ENCODE measurements at places on chromosomes 6 and 20.

DNA sequence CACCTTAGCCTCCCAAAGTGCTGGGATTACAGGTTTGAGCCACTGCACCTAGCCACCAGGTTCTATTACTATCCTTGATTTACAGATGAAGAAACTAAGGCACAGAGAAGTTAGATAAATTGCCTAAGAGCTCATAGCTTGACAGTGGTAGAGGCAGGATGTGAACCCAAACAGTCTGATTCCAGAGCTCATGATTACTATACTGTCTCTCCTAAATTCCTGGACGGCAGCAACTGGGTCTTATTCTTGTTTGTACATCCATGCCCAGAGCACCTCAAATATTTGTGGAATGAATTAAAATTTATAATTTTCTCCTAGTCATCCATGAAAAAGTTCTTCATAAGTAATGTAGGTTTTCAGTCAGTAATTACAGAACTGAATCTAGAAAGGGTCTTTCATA, 15.1 kb downstream of the PDSS2 start:
- no peak for DNase-seq

DNA sequence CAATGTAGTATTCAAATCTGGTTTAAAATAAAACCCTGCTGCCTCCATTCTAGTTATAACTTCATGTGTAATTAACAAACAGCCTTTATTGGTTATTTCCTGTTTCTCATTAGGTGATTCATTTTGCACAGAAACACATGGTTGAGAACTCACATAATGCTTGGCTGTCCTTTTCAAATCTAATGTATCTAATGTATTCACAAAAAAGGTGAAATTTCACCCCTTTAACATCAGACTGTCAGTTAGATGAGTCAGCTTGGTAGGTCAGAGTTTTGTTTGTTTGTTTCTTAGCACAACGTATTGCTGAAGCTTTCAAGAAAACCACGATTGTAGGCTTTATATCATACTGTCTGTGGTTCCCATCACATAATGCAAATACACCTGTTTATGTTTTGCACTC, 78.7 kb upstream of the TMEM30A start:
- no peak for DNase-seq

DNA sequence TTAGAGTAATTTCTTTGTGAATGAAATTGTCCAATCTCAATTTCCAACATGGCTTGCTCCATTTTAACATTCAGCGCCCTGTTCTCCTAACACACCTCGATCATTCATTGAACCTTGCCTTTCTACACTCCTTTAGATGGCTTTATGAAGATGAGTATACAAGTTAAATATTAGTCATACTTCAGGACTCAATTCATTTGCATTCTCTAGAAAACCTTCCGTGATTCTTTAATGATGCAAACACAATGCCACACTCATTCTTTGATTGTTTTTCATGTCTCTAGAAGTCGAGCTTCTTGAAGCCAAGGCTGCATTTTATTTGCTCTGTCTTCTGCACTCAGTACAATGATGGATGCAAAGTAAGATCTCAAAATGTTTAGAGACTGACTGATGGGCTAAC, 641.2 kb downstream of the DOK5 start:
- DNase-seq = no peak

DNA sequence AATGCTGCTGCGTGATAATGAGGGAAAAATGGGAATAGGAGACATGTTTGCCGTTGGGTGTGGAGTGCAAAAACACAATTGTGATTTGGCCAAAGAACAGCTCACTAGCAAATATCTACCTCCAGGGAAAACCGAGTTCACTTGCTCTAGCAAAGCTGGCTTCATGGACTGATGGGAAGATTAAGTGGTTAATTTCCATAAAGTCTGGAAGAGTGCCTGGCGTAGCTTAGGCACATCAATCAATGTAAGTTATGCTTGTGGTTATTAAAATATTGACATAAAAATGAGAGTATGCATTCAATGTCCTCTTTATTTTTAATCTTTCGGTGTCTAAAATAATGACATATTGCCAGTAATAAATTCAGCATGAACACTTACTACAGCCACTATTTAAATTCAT, 267.5 kb downstream of the SMOC2 start:
- no peak for DNase-seq

DNA sequence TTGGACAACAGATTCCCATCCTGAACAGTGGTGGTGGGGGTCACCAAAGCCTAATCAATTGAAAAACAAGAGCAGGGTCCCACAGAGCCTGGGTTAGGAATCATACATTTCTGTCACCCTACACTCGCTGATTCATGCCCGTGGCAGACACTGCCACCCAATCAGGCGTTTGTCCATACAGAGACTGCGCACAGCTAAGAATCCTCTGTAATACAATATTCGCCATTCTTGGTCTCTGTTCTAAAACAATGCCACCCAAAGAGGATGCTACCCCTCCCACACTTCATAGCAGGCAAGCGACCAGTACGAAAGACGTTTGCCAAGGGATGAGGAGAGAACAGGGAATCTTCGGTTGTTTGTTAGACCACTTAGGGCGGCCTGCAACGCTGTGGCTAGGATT, 28.1 kb upstream of the SLC22A23 start:
- DNase-seq = no peak

DNA sequence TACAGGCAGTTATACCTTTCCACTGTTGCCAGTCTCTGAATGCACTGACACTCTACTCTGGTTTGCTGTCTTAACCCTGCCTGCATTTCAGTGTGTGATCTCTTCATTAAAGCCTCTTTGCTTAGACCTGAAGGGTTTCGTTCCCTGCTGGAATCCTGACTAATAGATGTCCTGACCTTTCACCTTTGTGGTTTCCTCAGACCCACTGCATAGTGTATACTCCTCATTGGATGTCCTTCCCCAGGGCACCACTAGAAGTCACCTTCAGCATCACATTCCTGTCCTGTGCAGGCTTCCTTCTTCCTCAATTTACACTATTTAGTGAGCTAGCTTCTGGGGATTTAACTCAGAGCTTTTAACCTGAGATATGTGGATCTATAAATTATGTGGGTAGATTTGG, 120.6 kb downstream of the RCAN2 start:
- DNase-seq = no peak

- no peak for DNase-seq
Measured at GRCh38 chr6:86477500-86478148, 459.7 kb upstream of the HTR1E start.

DNA sequence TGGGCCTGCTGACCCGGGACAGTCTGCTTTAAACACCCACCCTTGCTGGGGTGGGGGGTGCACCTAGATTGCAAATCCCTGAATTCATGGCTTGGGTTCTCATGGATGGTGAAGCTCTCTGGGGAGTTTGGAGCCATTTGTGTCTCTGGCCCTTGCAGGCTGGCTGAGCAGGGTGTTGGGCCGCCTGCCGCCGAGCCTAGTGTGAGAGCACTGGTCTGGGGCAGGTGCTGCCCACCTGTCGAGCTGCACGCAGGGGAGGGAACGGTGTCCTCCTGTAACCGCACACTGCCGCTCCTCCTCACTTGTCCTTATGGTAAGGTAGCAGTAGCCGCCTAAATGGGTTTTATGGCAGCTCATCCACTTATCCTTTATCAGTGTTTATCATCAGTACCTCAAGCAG, 143.9 kb downstream of the DTNBP1 start:
- no peak for DNase-seq

DNA sequence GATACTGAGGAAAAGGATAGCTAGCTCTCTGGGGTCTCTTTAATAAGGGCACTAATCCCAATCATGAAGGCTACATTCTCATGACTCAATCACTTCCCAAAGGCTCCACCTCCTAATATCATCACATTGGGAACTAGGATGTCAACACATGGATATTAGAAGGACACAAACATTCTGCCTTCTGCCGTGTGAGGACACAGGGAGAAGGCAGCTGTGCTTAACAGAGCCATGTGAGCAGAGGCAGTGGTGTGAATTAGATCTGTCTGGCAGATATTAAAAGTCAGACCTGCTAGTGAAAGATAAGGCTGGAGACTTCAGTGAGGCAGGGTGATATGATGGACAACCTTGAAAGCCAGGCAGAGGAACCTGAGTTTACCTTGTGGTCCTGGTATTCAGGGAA, 341.9 kb downstream of the ARHGAP18 start:
- DNase-seq = no peak

- no peak for DNase-seq
Measured at GRCh38 chr6:127026247-127026646, 92.2 kb upstream of the RSPO3 start.

DNA sequence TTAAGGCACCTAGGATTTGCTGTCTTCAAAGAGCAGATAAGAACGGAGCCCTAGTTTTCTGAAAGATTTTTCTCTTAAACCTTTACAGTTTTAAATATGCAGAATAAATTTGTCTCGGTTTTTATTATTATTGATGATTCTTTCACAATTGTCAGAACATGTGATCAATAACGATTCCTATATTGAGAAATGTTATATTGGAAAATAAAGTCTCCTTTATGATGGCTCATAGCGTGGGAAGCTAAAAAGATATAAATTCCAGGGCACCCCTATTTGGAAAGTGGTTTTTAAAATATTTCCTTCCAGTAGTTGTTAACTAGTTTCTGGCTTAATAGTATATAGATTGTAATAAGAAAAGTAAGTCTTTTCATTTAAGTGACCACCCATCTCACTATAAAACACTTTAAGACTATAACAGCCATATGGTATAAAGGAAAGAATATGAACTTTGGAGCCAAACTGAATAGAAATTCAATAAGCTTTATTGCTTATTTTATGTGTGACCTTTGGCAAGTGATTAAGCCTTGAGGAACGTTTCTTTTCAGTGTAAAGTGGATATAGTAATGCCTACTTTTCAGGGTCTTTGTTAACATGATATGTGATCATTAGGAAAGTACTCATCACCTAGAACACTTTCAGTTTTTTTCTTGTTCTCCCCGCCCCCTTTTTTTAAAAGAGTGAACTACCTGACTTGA, 369.6 kb downstream of the LAMA2 start:
- DNase-seq = no peak

- DNase-seq = no peak
Measured at GRCh38 chr20:20638878-20639277, 73.6 kb downstream of the RALGAPA2 start.

GRCh38 chr20:46544576-46544975, 5.9 kb downstream of the OCSTAMP start:
- no peak for DNase-seq

- no peak for DNase-seq
Measured at GRCh38 chr6:85185977-85186376, 263.9 kb upstream of the NT5E start.

Data from NCI-H1694 treated with DMSO at 0.1 percent for 48 hours (cell line).